Activated naive CD8-positive, alpha-beta T cell treated with anti-CD3 and anti-CD28 coated beads, Interleukin-2, amount 10 ng/mL, durations not matched to agents 7 days and 5 days (primary cell): ENCODE measurements at places on chromosomes 13 and 19. TPM values are rescaled to one million over a fixed set of nuclear protein-coding genes. Genes with fewer than 3 reads are reported as not detected.

The SHISA7 gene
- not detected for total RNA-seq

The KDM4B gene
- 55.9 TPM for total RNA-seq

The SPIB gene
- 0.42 TPM for total RNA-seq

The FARP1 gene
- total RNA-seq, result 1.9 TPM

The FUT3 gene
- not detected for total RNA-seq
